NCI-H524 treated with DMSO at 0.1 percent for 48 hours (cell line): ENCODE measurements at places on chromosomes 2 and 18.

DNA sequence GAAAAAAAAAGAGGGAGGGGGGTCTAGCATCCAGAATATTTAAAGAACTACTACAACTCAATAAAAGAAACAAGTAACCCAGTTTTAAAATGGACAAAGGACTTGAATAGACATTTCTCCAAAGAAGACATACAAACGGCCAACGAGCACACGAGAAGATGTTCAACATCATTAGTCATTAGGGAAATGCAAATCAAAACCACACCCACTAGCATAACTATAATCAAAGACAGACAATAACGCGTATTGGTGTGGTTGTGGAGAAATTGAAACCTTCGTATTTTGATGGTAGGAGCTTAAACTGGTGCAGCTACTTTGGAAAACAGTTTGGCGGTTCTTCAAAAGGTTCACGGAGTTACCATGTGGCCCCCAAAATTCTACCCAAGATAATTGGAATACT lies 64.3 kb upstream of the CAB39 start:
- no peak for DNase-seq

- DNase-seq, result no peak
Measured at GRCh38 chr2:240299710-240300068, 135.8 kb upstream of the GPC1 start.

DNA sequence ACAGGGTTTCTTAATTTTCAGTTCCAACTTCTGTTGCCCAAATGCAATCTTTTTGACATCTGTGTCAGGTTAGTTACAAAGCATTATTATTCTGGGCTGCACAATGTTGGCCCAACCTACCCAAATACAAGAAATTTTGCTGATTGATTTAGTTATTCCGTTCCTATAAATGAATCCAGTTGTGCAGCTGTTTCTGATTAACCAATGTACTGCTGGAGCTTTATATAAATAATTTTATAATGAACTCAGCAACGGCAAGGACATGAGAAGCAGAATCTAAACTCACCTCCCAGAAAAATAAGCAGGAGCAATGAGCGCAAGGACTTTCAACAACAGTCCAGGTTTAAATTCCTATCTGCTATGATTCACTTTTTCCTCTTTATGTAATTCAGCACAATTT lies 76.3 kb upstream of the WIPF1 start:
- DNase-seq, result no peak

DNA sequence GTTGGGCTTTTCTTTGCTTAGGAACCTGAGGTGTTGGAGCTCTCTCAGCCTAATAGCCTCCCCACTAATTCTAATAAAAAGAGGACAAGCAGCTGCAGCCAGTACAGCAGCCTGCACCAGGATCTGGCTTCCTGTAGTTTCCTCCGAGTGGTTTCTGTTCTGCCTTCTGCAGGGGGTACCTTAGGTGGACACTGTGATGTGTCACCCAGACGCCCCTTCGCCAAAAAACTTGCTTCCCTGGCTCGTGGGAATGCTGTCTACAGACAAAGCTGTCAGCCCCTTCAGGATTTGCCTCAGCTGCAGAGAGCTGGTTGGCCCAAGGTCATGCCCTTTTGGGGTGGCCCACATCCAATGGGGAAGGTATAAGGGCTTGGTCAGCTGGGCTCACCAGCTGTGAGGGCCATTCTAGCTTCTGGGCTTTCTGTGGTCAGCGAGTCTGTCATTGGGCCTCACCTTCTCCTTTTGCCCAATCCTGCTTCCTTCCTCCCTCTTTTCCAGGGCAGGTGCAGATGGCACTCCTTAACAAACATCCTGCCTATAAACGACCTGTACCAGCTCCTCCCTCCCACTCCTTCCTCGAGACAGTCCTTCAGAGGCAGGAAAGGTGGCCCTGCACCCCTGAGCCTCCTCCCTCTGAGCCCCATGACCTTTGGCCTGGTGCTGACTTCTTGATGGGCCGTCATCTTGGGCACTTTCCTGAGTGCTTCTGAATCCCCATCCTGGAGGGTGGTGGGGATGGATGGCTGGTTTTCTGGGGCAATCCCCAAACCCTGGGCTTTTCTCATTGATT lies 44.0 kb upstream of the ROCK2 start:
- DNase-seq, result no peak

DNA sequence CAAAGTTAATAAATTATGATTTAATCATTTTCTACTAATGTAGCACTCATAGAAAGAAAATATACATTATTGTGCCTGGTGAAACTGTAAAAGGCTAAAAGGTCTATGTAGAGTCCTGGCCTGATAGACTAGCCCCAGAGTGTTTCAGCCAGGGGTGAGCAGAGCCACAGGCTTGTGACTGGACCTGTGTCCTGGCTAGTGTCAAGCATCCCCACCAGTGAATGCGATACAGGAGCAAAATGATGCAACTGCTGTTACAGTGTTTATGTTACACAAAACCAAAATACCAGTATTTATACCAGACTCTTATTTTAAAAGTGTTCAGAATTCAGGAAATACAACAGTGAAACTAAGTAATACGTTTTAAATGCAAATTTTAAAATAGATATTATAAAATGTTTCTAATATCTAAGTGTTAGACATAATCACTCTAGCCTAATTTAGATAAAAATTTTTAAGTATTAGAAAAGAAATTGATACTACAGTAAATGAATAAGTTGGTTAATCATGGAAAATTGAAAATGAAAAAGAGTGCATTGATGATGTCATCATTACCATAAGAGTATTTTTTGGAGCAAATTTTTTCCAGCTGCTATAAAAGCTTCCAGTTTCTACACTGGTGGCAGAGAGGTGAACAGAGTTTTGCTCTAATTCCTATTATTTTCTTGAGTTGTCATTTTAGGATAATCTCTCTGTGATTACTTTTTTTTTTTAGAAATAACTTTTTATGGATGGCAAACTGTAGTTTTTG lies 6.2 kb upstream of the TSPYL6 start:
- no peak for DNase-seq

- no peak for DNase-seq
Measured at GRCh38 chr2:72712304-72712703, 113.5 kb downstream of the EXOC6B start.

DNA sequence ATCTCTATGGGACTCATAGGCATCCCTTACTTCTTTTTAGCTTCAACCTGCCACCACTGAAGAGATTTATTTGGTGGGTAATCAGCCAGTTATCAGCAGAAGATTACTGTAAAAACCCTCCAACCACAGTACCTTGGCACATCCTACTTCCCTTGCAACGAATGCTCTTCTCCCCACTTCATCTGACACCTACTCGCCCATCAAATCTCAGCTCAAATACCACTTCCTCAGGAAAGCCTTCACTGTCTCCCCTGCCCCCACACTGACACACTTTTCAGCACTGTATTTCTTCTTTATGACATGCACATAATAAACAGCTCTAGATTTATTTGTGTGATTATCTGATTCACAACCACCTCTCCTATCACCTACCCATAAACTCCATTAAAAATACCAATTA lies 3.1 kb downstream of the KDSR start:
- DNase-seq, result no peak

DNA sequence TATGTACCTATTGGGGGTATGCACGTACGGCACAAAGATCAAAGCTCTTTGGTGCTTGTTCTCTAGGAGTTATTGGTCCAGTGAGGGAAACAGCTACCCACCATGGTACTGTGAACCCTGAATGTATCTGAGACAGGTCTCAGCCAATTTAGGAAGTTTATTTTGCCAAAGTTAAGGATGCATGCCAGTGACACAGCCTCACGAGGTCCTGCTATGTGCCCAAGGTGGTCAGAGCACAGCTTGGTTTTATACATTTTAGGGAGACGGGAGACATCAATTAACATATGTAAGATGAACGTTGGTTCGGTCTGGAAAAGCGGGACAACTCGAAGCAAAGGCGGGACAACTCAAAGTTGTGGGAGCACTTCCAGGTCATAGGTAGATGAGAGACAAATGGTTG lies 75.8 kb downstream of the SOWAHC start:
- DNase-seq, result no peak

DNA sequence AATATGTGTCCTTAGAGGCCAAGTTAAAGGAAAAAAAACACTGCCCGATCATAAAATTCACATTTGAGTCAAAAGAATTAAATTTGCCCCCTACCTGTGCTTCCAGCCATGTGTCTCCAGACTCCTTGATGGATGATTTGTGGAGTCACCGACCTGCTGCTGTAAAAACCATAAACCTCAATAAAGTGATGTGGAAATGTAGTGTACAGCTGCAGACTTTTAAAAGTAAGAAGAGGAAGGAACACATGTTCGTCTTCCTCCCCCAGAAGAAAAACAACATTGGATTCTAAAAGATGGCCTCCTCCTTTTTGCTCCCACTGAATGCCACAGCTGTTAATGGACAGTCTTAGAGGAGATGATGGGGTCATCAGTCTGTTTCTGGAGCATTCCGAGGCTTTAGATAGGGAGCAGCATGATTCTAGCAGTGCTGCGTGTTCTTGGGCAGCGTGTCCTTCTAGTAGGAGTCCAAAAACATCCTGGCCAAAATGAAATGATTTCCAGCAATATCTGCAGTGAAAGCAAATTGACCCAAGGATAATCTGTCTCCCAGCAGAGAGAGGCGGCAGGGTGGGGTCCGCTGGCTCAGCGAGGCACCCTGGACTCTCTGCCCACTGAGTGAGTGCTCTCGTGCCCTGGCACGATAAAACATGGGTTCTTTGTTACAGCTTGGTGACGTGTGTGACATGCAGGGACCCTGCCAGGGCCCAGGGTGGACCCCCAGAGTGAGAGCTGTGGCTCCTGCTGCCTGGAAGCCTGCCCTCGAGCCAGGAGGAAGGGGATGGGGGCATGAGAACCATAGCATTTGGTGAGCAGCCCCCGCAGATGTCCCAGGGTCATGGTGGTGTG lies 196.1 kb downstream of the FAM210A start:
- no peak for DNase-seq

DNA sequence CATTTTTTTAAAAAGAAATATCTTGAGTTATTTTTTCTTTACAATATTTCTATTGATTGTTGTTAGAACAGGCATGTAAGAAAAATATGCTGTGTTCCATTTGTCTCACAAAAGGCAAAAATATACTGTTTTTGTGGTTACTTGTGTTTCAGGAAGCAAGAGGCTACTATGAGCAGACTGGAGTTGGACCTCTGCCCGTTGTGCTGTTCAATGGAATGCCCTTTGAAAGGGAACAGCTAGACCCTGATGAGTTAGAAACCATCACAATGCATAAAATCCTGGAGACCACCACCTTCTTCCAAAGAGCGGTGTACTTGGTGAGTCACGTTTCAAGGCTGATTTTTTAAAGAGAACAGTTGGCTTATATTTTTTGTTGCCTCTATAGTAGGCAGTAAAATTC lies 54.7 kb downstream of the UGGT1 start:
- no peak for DNase-seq

DNA sequence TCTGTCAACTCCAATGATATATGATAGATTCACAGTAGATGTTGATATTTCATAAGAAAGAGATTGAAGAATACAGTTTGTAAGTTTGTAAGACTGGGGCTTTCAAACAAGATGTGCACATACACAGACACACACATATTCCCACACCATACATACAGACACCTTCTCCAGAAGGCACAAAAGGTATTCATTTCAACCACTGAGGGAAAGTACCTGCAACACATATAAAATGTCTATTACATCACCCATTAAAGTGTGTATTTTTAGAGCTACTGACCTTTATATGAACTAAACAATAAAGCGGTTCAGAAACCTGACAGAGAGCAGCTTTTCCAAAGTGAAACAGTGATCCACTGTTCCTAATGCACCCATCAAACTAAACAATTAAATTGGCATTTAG lies 53.3 kb downstream of the CCDC148 start:
- no peak for DNase-seq

- DNase-seq, result no peak
Measured at GRCh38 chr2:16034975-16035746, 94.8 kb downstream of the MYCN start.

DNA sequence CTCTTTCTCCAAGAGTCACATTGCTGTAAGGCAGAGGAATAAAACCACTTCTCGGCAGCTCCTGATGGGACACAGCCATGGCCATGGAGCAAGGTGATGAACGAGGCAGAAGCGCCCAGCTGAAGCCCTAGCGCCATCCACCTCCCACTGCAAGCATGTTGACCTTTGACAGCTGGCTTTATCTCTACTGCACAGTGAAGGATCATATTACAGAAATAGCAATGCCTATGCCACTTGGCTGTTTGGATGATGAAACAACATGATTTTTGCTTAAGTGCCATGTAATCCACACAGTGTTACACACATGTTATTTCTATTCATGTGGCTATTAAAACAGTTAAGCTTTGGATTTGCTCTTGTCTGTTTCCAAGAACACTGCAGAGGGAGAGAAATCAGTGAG lies 167.7 kb downstream of the VAPA start:
- peak; percentile 29 for DNase-seq

DNA sequence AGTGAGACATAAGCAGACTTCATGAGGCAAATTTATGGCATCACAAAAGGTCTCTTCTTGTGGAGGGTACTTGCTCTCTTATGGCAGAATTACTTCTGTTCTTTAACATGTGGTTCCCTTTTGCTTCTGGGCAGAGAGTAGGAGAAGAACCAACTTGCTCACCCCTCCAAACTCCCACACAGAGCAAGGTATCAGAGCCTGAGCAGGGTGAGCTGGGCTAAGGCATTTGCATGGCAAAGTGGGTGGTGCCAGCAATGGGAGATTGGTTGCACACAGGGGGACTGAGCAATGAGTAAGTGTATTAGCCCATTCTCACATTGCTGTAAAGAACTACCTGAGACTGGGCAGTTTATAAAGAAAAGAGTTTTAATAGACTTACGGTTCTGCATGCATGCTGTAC lies 64.2 kb upstream of the ITGB6 start:
- DNase-seq, result no peak

- no peak for DNase-seq
Measured at GRCh38 chr2:118986738-118987137, 44.7 kb downstream of the MARCO start.

DNA sequence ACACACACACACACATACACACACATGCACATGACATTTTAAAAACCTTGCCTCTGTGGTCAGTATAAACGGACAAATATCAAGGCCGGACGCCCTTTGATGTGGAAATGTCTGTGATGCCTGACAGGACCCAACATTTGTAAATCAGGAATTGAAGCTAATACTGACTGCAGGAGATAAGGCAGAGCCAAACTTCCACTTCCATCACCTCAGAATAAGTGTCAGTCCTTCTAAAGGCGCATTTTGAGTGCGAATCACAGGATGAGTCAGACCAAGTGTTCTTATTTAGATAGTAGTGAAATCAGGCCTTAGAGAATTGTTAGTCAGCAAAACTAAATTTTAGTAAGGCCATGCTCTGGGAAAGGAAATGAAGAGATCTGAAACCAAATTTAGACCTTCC lies 211.7 kb upstream of the LRATD1 start:
- DNase-seq, result no peak
